ENCODE measurements at places on chromosomes 11 and 22.

- no peak for DNase-seq
Observed at GRCh38 chr11:35994421-35994820, 50.6 kb downstream of the LDLRAD3 start.

DNA sequence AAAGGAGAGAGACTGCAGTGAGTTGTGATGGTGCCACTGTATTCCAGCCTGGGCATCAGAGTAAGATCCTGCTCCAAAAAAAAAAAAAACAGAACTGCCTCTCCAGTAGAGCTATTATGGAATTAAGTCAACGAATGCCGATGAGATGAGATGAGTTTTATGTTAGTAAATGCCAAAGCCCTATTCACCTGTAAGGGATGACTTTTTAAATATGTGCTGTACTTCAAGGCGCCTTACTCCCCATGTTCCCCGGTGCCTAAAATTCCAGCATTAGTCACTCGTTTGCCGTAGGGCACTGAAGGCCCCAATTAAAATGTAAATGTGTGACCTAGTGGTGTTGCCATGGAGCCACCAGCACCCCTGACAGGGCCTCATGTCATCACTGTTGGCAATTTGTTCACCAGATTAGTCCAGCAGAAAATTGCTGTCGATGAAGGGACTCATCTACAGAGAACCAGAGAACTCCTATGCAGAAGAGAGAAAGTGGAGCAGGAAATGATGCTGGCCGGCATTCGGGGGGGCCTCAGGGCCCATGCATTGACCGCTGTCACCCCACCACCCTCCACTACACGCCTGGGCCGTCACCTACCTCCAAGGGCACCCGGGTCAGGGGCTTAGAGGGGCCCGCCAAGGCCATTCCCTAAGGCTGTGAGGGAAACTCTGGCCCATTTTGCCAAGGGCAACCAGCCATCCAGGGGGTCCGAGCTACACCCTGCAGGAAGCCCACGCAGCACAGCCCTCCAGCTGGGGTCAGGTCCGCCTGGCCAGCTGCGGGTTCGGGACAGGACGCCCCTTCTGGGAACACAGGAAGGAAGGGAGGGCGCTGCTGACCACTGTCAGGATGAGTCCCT is 17.8 kb downstream of the LIF start:
- no peak for DNase-seq

GRCh38 chr11:32435511-32435941 is at the start of gene WT1:
WT1 (minus strand) TSS chr11:32435539.
- DNase-seq = no peak

DNA sequence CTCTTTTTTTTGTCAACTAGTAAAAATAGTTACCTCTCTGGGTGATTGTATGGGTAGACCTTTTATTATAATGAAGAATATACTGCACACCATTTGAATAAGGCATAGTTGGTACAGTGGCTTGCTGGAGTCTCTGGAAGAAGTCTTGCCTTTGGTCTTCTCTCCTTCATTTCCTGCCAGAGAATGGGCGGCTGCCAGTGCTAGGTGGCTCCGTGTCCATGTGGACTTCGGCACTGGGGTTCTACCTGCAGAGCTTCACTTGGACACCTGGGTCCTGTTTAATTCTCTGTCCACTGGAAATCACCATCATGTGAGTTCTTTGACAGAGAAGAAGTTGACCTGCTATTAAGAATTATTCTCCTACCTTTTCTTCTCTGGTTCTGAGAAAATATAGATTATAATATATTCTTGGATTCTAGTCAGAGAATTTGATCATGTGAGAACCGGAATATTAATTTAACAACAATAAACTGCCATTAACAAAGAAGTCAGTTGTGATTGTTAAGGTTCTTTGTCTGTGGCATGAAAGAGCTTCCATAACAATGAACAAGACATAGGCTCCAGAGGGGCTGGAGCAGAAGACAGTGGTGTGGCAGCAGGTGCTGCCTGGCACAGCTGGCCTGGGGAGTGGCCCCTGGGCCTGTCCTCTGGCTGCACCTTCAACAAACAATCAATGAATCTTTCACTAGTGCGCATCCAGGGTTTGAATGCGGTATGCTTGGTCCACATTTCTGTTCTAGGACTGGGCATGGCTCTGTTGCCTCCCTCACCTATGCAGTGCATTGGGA is 77.5 kb downstream of the PPFIBP2 start:
- no peak for DNase-seq

DNA sequence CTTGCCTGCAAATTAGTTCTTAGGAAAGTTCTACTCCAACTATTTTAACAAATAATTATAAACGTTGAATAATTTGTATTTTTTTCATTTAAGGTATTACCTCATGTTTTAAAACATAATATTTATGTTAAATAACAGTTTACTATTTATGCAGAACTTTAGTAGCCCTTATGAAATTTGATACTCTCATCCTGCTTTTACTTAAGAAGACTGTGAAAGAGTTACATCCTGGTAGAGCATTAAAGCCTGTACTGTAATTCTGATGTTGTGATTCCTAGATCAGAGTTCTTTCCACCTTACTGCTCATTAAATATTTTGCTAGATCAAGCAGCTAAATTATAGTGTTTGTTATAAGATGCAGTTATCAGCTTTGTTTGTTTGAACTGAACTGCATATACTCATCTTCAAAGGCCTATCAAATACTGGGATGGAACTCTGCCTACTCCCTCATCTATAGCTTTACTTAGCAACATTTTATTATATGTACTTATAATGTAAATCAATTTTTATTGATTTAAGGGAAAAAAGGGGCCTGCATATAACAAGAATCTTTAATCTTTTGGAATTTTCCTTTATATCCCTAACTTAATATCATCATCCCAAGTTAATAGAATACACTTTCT is 304.2 kb downstream of the DYNC2H1 start:
- DNase-seq = no peak

DNA sequence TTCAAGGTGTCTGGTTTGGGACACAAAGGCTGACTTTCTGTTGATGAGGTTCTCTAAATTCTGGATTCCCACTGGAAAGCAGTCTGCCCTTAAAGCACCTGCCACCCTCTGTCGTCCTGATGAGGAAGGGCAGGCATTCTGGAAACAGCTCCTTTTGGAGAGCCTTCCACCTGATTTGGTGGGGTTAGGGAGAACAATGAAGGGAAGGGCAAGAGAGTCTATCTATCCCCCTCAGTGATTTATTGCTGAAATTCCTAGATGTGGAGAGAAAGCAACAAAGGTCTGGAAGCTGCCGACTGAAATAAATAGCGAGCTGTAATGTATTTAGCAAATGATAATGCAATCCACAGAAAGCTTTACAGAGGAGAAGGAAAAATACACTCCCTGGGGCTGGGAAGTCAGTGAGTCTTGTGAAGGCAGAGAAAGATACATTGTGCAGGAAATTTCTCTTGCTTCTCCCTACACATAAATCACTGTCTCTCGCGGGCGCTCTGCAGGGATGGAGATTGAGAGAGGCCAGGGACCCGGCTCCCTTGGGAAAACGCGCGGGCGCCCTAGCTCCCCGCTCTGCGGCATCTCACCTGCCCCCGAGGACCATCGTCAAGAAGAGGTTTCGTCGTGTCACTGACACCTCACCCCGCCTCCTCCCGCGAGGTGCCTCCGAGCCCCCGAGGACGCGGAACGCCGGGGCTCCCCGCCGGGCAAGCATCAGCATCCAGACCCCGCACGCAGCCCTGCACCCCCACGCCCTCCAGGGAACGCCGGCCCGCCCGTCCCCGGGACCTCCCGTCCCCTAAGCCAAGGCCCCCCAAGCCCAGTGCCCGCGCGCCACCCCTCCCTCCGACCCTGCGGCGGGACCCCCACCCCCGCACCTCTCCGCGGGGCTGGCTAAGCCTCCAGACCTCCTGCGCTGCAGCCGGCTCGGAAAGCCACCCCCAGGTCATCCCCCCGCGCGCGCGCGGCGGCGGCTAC is 673 bp downstream of the CDON start:
- DNase-seq = no peak
